ENCODE measurements at places on chromosomes 5 and 9. TPM values are rescaled to one million over a fixed set of nuclear protein-coding genes. Genes with fewer than 3 reads are reported as not detected.

- no peaks in the 10 kb centered on the region for H3K27me3 ChIP-seq
- H3K27ac ChIP-seq: no peak overlapping the region
- peaks cover 22% of the 10 kb centered on the region for H3K4me1 ChIP-seq
- H3K36me3 ChIP-seq: no peaks in the 10 kb centered on the region
Observed at GRCh38 chr5:5141625-5142525, 1.7 kb downstream of the ADAMTS16 start.

DNA sequence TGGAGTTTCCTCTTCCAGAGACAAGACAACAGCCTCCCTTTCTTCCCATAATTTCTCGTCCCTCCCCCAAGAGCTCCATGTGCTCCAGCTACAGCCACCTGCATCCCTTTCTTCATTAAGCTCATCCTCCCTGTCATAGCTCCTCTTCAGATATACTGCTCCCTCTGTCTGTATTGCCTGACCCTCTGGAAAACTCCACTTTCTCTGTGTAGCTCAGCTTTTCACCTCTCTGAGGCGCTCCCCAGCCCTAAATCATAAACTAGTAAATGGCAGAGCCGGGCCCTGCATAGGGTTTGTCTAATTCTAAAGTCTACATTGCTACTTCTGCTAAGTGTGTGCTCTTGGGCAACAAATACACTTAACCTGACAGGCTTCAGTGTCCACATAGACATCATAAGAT is 8.8 kb upstream of the PLIN2 start:
- no peaks in the 10 kb centered on the region for H3K4me1 ChIP-seq
- H3K36me3 ChIP-seq: no peaks in the 10 kb centered on the region
- H3K27ac ChIP-seq: no peak overlapping the region
- DNase-seq: no peak

DNA sequence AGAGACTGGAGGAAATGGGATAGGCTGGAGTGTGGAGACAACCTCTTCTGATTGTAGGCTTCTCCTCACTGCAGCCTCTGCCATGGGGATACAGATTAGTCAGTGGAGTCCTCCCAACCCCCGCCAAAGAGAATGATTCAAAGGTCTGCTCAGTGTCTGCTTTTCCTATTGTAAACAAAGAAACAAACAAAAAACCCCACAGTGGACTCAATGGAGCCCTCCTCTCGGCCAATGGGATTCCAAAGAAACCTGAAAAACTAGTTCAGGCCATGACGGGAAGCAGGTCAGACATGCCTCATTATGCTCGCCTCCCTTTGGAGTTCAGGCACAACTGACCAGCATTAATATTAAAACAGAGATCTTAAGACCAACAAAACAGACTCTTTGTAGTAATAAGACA is 85.8 kb downstream of the SEC61B start:
- H3K4me1 ChIP-seq: no peaks in the 10 kb centered on the region
- no peaks in the 10 kb centered on the region for H3K27me3 ChIP-seq
- no peak for DNase-seq
- H3K4me3 ChIP-seq: no peak overlapping the region
- H3K27ac ChIP-seq: no peak overlapping the region

DNA sequence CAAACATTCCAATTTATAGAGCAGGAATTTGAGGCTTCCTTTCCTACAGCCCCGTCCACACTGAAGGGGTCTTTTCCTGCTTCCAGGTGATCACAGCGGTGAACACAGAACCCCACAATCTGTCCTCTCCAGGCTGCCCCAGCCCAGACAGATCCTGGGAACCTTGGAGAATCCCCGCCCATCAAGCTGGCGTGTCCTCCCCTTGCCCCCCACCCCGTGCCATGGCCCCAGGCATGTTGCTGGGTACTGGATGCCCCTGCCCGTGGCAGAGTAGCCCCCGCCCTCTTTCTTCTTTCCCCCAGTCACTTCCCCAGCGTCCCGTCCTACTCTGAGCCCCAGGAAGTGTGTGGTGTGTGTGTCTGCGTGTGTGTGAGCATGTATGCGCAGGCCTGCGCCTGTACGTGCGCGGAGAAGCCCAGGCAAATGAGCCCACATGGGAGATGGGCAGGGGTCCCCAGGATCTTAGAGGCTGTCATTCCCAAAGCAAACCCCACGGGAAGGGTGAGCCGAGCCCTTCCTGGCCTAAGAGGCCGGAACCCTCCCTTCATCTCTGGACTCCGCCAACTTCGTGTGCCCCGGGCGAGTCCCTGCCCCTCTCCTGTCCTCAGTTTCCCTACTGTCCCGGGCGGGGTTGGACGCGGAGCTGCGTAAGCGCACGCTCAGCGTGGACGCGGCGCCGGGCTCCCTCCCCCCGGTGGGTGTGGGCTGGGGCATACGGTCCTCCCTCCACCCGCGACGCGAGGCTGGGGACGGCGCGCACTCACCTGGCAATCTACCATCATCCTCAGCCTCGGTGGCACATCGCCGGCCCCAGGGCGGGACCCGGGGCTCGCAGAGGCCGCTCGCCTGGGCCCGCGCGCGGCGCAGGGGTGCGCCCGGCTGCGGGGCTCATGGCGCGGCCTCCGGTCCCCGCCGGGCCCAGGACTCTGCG is 15.2 kb downstream of the GBGT1 start:
- no peaks in the 10 kb centered on the region for H3K36me3 ChIP-seq
- peak overlapping the region; percentile 76 for H3K4me3 ChIP-seq
- peaks cover 37% of the 10 kb centered on the region for H3K4me1 ChIP-seq
- H3K27ac ChIP-seq: peak overlapping the region; percentile 97
- no peak for DNase-seq
- H3K27me3 ChIP-seq: no peaks in the 10 kb centered on the region

GRCh38 chr5:8560776-8561175 is 691.8 kb downstream of the MTRR start:
- H3K4me3 ChIP-seq: no peak overlapping the region
- H3K4me1 ChIP-seq: no peaks in the 10 kb centered on the region
- H3K36me3 ChIP-seq: no peaks in the 10 kb centered on the region
- DNase-seq: no peak
- no peaks in the 10 kb centered on the region for H3K27me3 ChIP-seq

DNA sequence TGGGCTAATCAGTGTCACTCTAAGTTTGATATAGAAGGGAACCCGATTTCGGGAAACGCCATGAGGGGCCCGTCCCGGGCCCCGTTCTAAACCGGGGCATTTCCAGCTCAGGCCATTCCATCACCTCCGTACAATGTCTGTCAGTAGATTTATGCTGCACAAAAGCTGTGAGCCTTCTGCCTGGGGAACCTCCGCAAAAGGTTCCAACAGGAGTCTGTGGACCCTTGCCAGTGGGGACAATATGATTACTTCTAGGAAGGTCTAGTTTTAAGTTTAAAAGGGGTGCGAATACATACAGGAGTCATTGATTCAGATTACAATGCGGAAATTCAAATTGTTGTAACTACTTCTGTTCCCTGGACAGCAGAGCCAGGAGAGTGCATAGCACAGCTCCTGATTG is 57.6 kb downstream of the RAPGEF1 start:
- H3K36me3 ChIP-seq: no peaks in the 10 kb centered on the region
- no peak overlapping the region for H3K4me3 ChIP-seq
- no peaks in the 10 kb centered on the region for H3K27me3 ChIP-seq
- H3K27ac ChIP-seq: peak overlapping the region; percentile 42

DNA sequence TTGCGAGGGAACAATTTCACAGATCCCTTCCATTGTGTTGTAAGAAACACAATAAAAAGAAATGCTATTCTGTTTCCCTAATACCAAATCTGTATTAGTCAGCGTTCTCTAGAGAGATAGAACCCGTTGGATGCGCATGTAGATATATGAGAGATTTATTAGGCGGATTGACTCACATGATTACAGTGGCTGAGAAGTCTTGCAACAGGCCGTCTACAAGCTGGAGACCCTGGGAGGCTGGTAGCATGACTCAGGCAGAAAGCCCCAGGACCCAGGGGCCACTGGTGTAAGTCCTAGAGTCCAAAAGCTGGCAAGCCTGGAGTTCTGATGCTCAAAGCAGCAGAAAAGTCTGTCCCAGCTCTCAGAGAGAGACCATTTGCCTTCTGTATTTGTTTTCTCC is 18.4 kb upstream of the IL17B start:
- H3K4me1 ChIP-seq: peaks cover 5% of the 10 kb centered on the region
- H3K36me3 ChIP-seq: no peaks in the 10 kb centered on the region
- H3K27me3 ChIP-seq: no peaks in the 10 kb centered on the region
- no peak overlapping the region for H3K27ac ChIP-seq
- DNase-seq: no peak

- H3K4me3 ChIP-seq: peak overlapping the region; percentile 70
Observed at GRCh38 chr9:109780453-109781033, 545 bp downstream of the PALM2AKAP2 start.

- no peak for DNase-seq
- H3K4me3 ChIP-seq: no peak overlapping the region
- H3K36me3 ChIP-seq: no peaks in the 10 kb centered on the region
- peak overlapping the region; percentile 72 for H3K27ac ChIP-seq
- H3K27me3 ChIP-seq: no peaks in the 10 kb centered on the region
- H3K4me1 ChIP-seq: peaks cover 31% of the 10 kb centered on the region
Observed at GRCh38 chr9:112112519-112112918, 62.6 kb downstream of the SUSD1 start.

DNA sequence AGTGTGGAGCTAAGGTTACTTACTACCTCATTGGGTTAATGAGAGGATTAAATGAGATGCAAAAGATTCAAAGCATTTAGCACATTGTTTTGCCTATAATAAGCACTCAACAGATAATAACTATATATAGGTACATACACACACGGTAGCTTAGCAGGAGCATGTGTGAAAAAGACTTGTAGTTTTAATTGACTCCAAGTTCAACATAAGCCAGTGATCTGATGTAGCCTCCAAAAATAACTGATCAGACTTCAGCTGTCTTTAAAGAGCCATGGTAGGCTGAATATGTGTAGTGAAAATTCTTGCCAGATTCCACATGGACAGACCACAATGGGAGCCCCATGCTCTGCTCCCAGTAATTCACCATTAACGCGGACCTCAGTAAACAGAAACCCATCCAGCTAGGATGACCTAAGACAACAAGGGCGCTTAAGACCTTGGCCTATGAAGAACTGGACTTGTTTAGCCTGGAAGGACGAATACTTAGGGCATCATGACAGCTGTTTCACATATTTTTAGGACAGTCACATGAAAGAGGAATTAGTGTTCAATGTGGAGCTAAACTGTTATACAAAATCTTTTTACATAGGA is 115.1 kb upstream of the ZNF366 start:
- H3K4me3 ChIP-seq: no peak overlapping the region
- DNase-seq: no peak
- H3K36me3 ChIP-seq: no peaks in the 10 kb centered on the region

DNA sequence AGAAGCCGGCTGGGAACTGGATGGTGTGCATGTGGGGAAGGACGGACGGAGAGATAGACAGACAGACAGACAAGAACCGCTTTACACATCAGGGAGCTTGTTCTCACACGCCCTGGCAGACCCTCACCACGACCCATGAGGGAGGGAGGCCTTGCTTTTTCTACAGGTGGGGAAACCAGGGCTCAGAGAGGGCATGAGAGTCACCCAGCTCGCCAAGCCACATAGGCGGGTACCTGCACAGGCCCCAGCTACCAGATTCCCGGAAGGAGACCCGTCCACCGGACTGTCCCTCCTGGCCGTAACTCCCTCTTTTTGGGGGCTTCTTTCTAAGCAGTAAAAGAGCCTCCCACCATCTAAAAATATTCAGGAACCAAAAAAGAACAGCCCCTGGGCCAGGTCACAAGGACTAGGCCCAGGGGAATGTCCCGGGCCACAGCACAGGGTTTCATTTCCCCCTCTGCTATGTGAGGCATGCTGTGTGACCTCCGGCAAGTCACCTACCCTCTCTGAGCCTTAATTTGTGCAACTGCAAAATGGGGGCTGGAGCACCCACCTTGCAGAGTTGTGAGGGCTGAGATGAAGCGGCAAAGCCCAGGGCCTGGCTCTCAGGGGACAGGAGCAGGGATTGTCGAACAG is 84.4 kb upstream of the SARDH start:
- no peaks in the 10 kb centered on the region for H3K27me3 ChIP-seq
- no peaks in the 10 kb centered on the region for H3K36me3 ChIP-seq
- DNase-seq: no peak

DNA sequence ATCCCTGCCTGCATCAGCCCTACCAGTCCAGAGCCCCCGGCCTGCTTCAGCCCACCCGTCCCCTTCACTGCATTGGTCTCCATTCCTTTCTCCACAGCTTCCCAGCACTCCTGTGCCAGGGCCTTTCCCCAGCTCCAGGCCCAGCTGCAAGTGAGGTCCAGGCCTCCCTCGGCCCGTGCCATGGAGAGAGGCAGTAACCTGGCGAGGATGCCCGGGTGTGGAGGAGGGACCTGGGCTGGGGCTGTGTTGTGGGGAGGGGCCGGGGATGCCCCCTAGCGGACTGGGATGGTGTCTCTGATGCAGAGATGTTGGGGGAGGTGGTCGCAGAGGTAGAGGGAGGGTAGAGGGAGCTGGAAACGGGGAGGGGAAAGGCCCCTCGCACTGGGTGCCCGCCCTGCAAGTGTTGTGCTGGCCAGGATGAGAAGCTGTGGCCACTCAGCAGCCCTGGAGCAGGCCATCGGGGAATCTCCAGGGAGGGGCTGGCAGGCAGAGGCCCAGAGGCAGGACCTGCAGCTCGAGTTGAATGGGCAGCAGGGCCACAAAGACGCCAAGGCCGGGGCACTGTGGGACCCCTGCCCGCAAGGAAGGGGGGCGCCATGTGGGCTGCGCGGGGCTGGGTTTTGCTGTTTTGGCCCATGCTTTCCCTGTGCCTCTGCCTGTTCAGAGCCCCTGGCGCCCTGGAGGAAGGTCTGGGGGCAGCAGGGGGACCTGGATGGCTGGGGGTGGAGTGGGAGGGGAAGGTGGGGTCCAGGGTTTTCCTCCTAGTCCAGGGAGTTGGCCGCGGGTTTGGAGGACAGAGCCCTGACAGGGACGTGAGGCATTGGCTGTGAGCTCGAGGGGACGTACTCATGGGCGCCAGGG is 26.0 kb upstream of the NKD2 start:
- H3K4me3 ChIP-seq: no peak overlapping the region
- peak overlapping the region; percentile 36 for H3K27ac ChIP-seq
- no peaks in the 10 kb centered on the region for H3K27me3 ChIP-seq
- H3K36me3 ChIP-seq: no peaks in the 10 kb centered on the region
- H3K4me1 ChIP-seq: no peaks in the 10 kb centered on the region

GRCh38 chr9:22423566-22423965 is 23.1 kb upstream of the DMRTA1 start:
- no peaks in the 10 kb centered on the region for H3K4me1 ChIP-seq
- no peak overlapping the region for H3K27ac ChIP-seq
- no peak overlapping the region for H3K4me3 ChIP-seq
- no peaks in the 10 kb centered on the region for H3K27me3 ChIP-seq
- no peaks in the 10 kb centered on the region for H3K36me3 ChIP-seq

GRCh38 chr5:63963080-63963735 is 963 bp upstream of the HTR1A start:
- no peaks in the 10 kb centered on the region for H3K36me3 ChIP-seq
- no peaks in the 10 kb centered on the region for H3K4me1 ChIP-seq
- H3K27me3 ChIP-seq: peaks cover 45% of the 10 kb centered on the region
- no peak overlapping the region for H3K27ac ChIP-seq

The TEK gene
- total RNA-seq: 6.2 TPM

The C9orf43 gene
- 0.38 TPM for total RNA-seq

The HMGCS1 gene
- 278 TPM for total RNA-seq

The PLCXD3 gene
- total RNA-seq: 1.5 TPM

The KIAA1958 gene
- 5.6 TPM for total RNA-seq
